Mesothelial cell of epicardium (in vitro differentiated cells): ENCODE measurements at places on chromosomes 2 and 18. TPM values are rescaled to one million over a fixed set of nuclear protein-coding genes. Genes with fewer than 3 reads are reported as not detected.

DNA sequence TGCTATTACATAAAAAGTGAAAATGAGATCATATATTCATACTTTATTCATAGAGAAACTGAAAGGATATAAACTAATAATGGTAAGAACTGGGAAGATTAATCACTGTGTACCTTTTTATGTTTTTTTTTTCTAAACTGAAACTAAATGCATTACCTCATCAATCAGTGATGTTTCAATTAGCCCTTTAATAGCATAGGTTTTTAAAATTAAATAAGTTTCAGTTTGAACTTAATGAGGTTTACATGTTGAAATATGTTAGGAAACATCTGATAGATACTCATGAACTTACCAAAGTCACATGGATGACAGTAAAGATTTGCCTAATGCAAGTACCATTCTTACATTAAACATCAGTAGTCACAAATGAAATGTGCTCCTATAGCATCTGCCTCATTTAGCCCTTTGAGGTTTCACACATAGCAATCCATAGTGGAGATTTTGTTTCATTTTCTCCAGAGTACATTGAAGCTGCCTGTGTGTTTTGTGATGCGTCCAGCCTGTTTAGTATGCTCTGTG, 8.9 kb downstream of the MAPRE2 start:
- DNase-seq = no peak
- no peak overlapping the region for H3K4me3 ChIP-seq
- H3K4me1 ChIP-seq = peaks cover 30% of the 10 kb centered on the region

GRCh38 chr2:181123798-181124231, 143.4 kb downstream of the UBE2E3 start:
- H3K27ac ChIP-seq = no peak overlapping the region
- no peaks in the 10 kb centered on the region for H3K36me3 ChIP-seq
- H3K4me3 ChIP-seq = no peak overlapping the region
- no peak for DNase-seq

Gene CHST9
- 1.8 to 2.4 TPM (median 2.3 TPM) in 3 replicates for total RNA-seq

GRCh38 chr18:70429847-70430500, 141.1 kb downstream of the SOCS6 start:
- H3K4me1 ChIP-seq = peaks cover 22% of the 10 kb centered on the region
- H3K27me3 ChIP-seq = no peaks in the 10 kb centered on the region
- H3K27ac ChIP-seq = no peak overlapping the region
- H3K4me3 ChIP-seq = no peak overlapping the region

Gene FKBP7
- total RNA-seq = 48.1 to 52.9 TPM (median 49.7 TPM) in 3 replicates

DNA sequence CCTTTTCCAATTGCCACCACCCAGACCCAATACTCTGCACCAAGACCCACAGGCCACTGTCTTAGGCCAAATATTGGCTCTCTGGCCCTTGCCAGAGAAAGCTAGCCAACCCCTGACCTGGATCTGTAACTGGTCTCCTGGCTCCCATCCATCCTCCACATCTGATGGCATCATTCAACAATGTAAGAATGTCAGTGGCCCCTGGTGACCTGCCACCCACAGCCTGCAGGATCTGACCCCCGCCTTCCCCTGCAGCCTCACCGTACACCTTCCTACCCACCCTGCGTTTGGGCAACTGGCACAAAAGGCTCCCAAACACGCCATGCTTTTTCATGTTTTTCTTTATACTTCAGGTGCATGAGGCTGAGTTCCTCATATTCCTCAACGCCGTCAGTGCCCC, 60.0 kb upstream of the ASAP2 start:
- H3K4me3 ChIP-seq = no peak overlapping the region
- H3K36me3 ChIP-seq = no peaks in the 10 kb centered on the region
- peaks cover 2% of the 10 kb centered on the region for H3K27me3 ChIP-seq
- peaks cover 10% of the 10 kb centered on the region for H3K4me1 ChIP-seq
- H3K27ac ChIP-seq = no peak overlapping the region

DNA sequence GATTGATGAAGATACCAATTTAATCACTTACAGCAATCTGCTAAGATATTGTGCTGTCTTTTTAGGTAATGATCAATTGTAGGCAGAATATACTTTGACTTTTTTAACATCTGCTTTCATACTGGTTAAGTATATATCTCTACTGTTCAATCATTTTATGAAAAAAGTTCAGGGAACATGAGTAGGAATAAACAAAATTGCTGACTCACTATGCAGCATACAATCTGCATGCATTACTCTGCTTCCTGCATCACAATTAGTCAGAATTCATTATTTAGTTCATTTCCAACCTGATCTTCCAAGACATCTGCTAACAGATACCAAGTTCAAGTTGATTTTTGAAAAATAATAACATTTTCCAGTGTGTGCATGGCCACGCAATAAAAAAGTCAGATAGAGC, 1430.4 kb upstream of the LRRTM1 start:
- no peak overlapping the region for H3K4me3 ChIP-seq
- DNase-seq = no peak
- H3K36me3 ChIP-seq = no peaks in the 10 kb centered on the region

DNA sequence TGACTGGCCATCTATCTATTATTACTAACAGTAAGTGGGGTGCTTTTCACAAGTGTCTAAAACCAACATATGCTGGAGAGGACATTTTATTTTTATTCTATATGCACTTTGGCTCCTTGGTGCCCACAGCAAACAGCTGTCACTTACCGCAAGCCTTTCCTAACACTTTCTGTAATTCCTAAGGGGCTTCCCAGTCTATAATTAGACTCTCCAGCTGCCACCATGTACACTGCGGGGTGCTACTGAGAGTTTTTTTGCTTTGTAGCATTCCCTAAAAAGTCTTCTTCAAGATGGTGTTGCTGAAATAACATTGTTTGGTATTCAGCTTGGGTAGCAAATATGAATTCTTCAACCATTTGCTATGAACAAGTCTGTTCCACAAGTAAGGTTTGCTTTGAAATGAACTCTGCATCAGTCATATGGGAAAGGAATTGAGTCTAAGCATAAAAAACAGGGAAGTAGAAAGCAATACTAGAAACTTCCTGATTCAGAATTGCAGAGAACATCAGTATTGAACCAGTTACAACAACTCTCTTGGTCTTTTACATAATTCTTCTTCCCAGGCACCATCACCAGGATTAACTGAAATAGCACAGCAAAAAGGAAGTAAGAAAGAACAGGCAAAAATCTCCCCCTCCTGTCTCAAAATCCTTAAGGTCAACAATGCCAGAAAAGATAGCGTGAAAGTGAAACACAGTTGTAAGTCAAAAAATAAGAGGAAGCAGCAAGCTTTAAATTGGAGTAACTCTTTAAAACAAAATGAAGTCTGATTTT, 28.6 kb downstream of the EPB41L3 start:
- no peak for DNase-seq
- H3K4me3 ChIP-seq = no peak overlapping the region
- no peaks in the 10 kb centered on the region for H3K27me3 ChIP-seq
- peak overlapping the region; percentile 41 for H3K27ac ChIP-seq
- peaks cover 63% of the 10 kb centered on the region for H3K4me1 ChIP-seq
- no peaks in the 10 kb centered on the region for H3K36me3 ChIP-seq

- no peak overlapping the region for H3K4me3 ChIP-seq
- no peaks in the 10 kb centered on the region for H3K27me3 ChIP-seq
- no peaks in the 10 kb centered on the region for H3K36me3 ChIP-seq
- no peak for DNase-seq
- H3K4me1 ChIP-seq = no peaks in the 10 kb centered on the region
- H3K27ac ChIP-seq = no peak overlapping the region
Observed at GRCh38 chr2:21552981-21553380, 429.2 kb downstream of the TDRD15 start.

GRCh38 chr2:151520976-151521375, 111.3 kb downstream of the RIF1 start:
- H3K27me3 ChIP-seq = no peaks in the 10 kb centered on the region
- H3K4me1 ChIP-seq = no peaks in the 10 kb centered on the region
- no peak overlapping the region for H3K4me3 ChIP-seq
- no peak for DNase-seq
- no peak overlapping the region for H3K27ac ChIP-seq

Gene STK39
- total RNA-seq = 18.7 to 19.3 TPM (median 18.7 TPM) in 3 replicates

DNA sequence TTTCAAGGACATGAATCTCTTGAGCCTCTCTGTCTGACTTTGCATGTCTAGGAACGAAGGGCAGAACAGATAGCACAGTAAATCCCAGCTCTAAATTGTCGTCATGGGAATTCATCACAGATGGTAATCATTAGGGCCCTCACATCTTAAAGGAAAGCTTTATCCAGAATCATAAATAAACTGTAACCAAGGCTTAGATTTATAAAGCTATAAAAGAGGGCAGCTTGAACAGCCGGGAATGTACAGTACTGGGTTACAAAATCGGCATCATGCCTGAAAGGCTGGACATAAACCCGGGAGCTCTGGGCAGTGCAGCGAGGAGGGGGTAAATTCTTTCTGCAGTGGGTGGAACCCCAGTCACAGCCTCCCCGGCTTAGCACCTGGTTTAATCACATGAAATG, 144.4 kb downstream of the GFPT1 start:
- H3K36me3 ChIP-seq = peaks cover 58% of the 10 kb centered on the region
- no peak for DNase-seq
- peak overlapping the region; percentile 91 for H3K27ac ChIP-seq
- no peaks in the 10 kb centered on the region for H3K27me3 ChIP-seq

DNA sequence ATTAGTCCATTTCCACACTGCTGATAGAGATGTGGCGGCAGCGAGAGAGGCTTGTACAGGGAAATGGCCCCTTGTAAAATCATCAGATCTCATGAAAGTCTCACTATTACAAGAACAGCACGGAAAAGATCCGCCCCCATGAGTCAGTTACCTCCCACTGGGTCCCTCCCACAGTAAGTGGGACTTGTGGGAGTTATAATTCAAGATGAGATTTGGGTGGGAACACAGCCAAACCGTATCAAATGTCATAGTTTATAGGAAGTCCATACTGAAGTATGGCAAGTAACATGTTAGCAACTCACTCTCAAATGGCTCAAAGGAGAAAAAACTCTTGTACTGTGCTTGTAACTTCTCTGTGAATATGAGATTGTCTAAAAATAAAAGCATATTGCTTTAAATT, 56.1 kb downstream of the FARP2 start:
- peaks cover 11% of the 10 kb centered on the region for H3K4me1 ChIP-seq
- H3K27me3 ChIP-seq = no peaks in the 10 kb centered on the region
- H3K27ac ChIP-seq = peak overlapping the region; percentile 73
- no peak overlapping the region for H3K4me3 ChIP-seq

Gene CPO
- 0.18 TPM in 1 of 3 replicates, not detected in the others for total RNA-seq

- H3K4me1 ChIP-seq = peaks cover 7% of the 10 kb centered on the region
- H3K27me3 ChIP-seq = no peaks in the 10 kb centered on the region
- H3K36me3 ChIP-seq = peaks cover 8% of the 10 kb centered on the region
Observed at GRCh38 chr2:211598238-211598637, 940.4 kb downstream of the ERBB4 start.

Gene FBXO48
- 0.72 to 0.77 TPM (median 0.75 TPM) in 3 replicates for total RNA-seq

DNA sequence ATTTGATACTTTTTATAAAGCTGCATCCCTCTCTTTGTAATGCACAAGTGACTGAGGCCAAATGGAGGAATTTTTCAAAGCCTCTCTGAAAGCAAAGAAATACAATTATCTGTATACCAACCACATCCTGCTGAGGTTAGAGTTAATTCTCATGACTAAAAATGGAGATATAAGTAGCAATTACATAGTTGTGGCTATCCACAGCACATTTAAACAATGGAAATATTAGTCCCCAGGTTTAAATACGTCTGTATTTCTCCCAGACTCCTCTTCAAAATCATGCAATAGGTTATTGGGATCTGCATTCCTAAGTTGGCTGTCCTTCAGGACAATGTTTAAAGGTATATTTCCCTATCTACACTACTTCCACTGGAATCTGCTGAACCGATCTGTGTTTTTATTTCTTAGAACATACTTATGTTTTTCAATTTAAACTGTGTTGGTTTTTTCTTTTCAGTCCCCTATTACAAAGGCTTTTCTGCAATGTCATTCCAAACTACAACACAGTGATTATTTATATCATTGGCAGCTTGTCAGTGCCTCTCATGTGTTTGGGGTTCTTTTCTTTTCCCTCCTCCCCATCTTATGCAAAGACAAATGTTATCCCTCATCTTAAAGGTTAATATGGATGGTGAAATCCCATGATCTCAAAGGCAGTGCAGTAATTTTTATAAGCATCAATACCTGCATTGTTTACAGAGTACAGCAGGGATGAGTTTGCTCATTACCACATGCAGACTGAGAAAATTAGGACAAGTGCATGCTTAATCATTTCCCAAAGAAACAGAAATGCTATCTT, 134.8 kb upstream of the FSHR start:
- H3K36me3 ChIP-seq = no peaks in the 10 kb centered on the region
- DNase-seq = no peak
- H3K27ac ChIP-seq = no peak overlapping the region

GRCh38 chr2:23944527-23944926, 4.3 kb downstream of the UBXN2A start:
- H3K4me3 ChIP-seq = no peak overlapping the region
- peak overlapping the region; percentile 7 for H3K27ac ChIP-seq
- H3K4me1 ChIP-seq = peaks cover 19% of the 10 kb centered on the region
- no peak for DNase-seq
- no peaks in the 10 kb centered on the region for H3K27me3 ChIP-seq
- H3K36me3 ChIP-seq = peaks cover 8% of the 10 kb centered on the region

GRCh38 chr2:209556354-209556961, 132.6 kb downstream of the MAP2 start:
- DNase-seq = no peak
- no peaks in the 10 kb centered on the region for H3K36me3 ChIP-seq
- H3K27me3 ChIP-seq = no peaks in the 10 kb centered on the region
- H3K4me1 ChIP-seq = peaks cover 11% of the 10 kb centered on the region

GRCh38 chr2:108968619-108969018, 20.4 kb downstream of the EDAR start:
- no peak for DNase-seq
- no peaks in the 10 kb centered on the region for H3K27me3 ChIP-seq
- H3K4me3 ChIP-seq = no peak overlapping the region

DNA sequence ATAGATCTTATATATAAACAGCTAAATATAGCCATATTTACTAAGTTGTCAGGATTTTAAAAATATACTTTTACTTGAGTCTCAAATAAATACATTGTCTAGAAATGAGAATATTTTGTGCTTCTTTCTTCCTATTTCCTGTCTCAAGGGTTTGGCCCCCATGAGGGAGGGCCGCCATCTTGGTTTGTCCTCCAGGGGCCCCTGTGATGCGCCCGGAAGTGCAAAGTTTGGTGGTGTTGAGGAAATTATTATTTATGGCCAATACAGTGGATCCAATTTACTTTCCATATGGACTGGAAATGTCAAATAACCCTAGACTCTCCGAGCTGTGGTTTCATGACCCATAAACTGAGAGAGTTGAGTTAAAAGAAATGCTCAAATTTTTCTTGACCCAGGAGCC, 104.7 kb upstream of the OTOS start:
- H3K36me3 ChIP-seq = peaks cover 14% of the 10 kb centered on the region
- no peak for DNase-seq
- H3K27ac ChIP-seq = peak overlapping the region; percentile 64

DNA sequence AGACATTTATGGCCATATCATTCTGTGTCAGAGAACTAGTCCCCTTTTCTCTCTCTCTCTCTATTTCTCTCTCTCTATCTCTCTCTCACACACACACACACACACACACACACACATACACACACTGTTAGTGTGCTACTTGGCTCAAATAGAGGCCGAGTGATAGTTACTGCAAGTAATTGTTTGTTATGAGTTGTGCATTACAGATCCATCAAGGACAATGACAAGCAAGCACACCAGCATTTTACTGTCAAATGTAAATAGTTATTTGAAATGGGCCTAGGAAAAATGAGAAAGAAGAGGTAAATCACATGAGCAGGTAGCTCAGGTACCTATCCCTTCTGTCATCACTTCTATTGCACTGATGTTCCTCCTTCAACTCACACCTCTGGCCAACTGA, 122.4 kb upstream of the CDH7 start:
- H3K27ac ChIP-seq = no peak overlapping the region
- H3K27me3 ChIP-seq = no peaks in the 10 kb centered on the region
- no peak overlapping the region for H3K4me3 ChIP-seq
- no peaks in the 10 kb centered on the region for H3K4me1 ChIP-seq
